ENCODE measurements at places on chromosomes 4 and X.

- DNase-seq: no peak
Measured at GRCh38 chr4:2621419-2621818, 85.0 kb downstream of the FAM193A start.

GRCh38 chr4:6308899-6309643, 39.4 kb downstream of the WFS1 start:
- DNase-seq: no peak

GRCh38 chrX:18422325-18422724, 3.1 kb upstream of the CDKL5 start:
- peak; percentile 80 for DNase-seq

DNA sequence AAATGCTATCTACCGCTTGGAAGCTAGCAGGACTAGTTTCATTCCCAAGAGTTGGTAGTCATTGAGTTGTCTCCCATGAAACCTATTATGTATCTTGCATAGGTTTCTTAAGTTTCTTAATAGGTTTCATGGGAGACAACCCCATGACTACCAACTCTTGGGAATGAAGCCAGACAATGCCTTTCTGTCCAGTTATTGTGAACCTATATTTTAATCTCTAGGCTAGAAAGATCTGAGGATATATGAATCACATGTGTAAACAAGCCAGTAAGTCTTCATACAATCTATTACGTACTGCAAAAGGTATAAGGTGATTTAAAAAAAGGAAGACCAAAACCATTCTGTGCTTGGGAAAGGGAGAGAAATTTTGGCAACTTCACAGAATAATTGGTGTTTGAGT, 162.6 kb downstream of the INPP4B start:
- DNase-seq: no peak

- no peak for DNase-seq
Measured at GRCh38 chr4:8441499-8442091, 1.0 kb downstream of the TRMT44 start.

DNA sequence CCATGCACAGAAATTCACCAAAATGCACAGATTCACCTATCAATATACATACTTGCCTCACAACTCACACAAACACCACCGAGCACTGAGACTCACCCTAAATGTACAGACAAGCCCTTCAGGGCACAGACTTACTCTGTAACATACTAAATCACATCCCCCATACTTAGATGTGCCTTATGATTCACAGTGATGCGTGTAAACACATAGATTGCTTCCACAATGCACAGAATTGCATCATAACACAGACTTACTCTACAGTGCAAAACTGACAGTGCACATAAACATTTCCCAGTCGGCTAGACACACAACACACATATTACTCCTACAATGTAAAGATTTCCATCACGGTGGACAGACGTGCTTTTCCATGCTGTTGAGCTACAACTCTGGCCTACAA, 6.2 kb downstream of the LINC00632 start:
- peak; percentile 70 for DNase-seq

DNA sequence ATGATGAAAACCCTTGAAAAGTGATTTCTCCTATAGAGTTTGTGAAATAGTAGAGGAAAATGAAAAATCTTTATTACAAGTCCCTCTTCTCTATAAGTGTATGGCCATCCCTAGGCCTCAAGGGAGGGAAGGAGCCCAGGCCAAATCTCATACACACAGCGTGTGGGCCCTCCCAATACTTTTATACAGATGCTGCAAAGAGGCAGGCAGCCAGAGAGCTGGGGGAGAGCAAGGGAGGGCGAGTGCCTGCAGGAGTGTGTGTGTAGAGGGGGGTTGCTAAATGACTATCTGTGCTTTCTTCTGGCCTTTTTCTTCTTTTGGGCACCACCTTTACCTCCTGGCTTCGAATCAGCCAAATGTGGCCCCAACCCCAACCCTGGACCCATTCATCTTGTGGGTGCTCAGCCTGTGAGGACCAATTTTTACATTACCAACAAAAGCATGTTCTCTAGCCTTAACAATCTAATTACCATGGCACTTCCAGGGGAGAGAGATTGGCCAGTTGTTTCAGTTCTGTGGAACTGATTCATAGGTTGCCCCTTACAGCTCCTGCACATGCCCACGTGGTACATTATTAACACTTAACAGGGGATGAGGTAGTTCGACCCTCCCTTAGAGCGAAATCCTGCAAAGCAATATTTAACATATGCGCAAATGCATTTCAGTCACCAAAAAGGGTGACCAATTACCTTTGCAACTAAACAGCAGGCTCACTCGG, 2.0 kb downstream of the GPC3 start:
- no peak for DNase-seq

- DNase-seq: peak; percentile 82
Measured at GRCh38 chrX:65668377-65669310, 1.2 kb downstream of the MSN start.

DNA sequence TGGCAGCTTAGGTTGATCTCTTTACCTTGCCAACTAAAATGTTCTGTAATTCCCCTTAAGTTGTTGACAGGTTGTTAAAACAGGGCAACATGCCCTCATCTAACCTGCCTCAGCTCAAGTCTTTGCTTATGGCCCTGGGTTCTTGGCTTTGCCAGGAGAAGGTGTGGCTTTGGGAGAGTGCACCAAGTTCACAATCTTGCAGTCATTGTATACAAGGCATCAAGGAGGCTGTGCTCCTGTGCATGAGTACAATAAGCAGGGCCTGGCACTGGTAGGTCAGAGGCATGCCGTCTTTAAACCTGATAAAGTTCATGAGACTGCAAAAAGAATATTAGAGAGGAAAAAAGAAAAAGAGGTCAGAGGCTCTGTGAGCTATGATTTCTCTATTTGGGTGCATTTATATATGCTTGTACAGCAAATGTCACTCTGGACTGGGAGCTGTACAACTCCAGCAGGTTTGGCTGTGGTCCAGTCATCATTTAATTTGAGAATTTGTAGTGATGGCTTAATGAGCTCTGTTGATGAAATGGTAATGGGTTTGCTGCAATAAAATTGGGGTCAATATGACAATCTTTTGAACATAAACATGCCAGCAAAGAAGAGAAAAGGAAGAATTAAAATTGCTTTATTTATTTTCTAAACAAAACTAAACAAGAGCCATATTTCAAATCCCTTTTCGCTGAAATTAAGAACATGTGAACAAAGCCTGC, 30.3 kb downstream of the AREG start:
- no peak for DNase-seq

All from NCI-H460 (cell line).